ENCODE measurements at places on chromosomes 12 and 14.

DNA sequence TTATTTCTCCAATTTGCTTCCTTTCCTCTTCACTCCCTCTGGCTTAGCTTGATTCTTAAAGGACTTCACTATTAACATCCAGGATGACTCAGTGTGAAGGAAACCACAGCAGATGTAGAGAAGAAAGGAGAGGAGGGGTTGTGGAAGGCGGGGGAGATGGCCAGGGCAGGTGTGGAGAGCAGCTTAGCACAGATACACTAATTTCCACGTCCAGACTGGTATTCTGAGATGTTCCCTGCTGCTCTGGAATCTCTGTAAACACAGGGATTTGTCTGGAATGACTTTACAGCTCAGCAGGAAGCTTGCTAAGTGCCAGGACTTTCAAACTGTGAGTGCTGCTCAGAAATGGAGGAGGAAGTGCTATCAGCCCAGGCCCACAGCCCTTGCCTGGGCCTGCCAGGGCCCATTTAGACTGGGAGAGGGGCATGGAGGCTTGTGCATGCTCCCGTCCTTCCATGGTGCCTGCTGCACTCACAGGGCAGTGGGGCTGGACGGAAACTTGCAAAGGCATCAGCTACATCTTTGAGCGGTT is 202.5 kb upstream of the DDHD1 start:
- peak; percentile 91 for DNase-seq

- DNase-seq: no peak
These were observed 257.1 kb downstream of the SYT10 start for GRCh38 chr12:33182485-33182884.

DNA sequence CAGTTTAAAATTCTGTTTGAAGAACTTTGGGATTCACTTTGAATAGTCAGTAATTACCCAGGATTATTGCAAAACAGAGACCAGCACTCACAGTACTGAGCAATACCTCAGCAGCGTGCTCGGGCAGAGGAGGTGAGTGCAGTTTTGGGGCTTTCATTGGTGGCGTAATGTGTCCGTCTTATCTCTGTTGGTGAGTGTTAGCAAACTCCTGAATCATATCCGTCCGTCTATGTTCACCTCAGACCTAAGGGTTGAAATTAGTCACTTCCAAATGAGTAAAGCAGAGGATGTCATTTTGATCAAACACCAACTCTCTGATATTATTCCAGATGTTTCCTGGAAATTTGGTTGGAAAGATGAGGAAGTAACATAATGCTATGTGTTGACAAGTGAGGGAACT is 82.8 kb downstream of the BORCS5 start:
- no peak for DNase-seq

DNA sequence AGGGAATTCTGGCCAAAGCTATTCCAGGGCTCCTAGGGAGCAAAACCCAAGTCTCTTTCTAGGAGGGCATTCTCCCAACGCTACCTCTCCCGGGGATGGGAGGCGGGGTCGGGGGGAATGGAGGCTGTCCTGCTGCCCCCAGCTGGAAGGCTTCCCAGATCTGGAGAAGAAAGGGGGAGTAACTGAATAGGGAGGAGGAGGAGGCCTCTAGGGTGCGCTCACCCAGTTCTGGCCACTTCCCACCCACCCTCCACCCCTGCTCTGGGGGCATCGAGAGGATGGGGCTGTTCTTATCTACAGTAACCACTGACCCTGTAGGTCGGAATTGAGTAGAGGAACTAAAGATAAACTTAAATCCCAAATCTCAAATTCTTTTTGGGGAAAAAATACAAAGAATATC is 579 bp upstream of the RNASE1 start:
- DNase-seq: no peak

GRCh38 chr12:10861366-10861765 is 12.1 kb upstream of the PRR4 start:
- DNase-seq: no peak

DNA sequence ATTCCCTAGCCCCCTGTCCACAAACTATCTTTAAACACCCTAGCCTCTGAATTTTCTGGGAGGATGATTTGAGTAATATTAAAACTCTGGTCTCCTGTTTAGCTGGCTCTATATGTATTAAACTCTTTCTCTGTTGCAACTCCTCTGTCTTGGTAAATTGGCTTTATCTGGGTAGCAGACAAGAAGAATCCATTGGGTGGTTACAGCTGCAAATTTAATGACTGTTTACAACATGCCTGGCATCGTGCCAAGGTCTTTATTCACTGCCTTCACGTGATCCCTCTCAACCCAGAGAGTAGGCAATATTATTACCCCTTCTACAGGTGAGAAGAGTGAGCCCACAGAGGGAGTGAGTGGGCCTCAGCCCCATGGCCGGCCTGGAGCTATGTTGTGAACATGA is 77.8 kb upstream of the MYL2 start:
- no peak for DNase-seq

GRCh38 chr12:9208229-9208628 is at the start of gene PZP:
PZP (minus strand) TSS chr12:9208395; CDS start chr12:9208341, 54 bp downstream.
- no peak for DNase-seq

DNA sequence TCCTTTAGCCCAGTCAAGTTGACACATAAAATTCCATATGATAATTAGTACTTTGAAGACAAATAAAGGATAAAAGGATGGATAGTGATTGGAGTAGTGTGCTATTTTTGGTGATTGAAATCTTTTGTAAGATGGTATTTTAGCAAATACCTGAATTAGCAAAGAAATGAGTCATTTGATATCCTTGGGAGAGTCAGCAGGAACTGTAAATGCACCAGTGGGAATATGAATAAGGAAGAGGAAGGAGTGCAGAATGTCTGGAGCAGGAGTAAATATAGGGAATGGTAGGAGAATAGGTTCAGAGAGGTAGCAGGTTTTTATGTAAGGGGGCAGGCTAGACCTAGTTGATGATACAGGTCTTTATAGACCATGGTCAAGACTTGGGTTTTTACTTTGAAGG is 75.0 kb downstream of the TRMT5 start:
- DNase-seq: no peak

- no peak for DNase-seq
These were observed 93.7 kb downstream of the SPTSSA start for GRCh38 chr14:34368115-34368970.

DNA sequence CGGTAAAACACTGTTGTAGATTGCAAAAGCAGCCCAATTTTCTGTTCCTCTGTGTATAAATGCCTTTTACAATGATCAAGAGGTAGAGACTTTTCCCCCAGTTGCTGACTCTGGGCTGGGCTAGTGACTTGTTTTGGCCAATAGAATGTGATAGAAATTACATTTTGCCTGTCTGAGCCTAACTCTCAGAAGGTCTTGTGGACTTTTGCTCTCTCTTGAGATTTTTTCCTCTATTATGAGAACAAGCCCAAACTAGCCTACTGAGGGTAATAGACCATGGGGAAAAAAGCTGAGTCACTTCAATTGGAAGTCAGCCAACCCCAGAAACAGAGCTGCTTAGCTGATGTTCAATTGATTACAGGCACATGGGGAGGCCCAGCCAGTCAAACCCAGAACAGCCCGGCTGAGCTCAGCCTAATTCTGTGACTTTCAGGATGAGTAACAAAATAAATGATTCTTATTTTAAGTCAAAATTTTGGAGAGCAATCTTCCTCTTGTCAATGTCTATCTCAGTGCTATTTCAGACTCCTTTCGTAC is 61.4 kb downstream of the MYF5 start:
- DNase-seq: no peak

GRCh38 chr12:52254180-52254964 is 20.1 kb upstream of the KRT86 start:
- no peak for DNase-seq

DNA sequence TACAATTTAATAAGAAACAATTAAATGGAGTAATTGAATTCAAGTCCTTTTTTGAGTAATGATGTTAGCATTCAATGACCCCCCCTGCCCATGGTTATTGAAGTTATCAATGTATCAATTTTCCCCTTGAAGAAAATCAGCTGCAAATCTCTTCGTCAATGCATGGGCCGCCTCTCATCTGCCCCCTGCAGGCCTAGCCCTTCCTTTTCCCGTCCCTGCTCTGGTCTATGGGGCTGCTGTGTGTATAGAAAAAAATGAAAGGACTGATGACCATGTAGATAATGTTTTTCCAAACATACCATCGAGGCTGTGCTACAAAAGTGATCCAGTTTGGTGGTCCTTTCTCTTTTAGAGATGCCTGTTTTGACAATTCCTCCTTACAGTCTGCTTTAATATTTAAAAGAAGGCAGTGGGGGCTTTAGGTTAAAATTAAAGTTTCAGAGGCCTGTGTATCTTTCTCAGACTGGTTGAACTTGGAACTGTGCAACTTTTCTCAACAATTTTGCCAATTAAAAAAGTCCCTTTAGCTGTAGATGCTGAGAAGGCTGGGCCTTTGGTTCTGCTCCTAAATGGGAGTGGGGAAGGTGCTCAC is 98.4 kb downstream of the APAF1 start:
- peak; percentile 43 for DNase-seq

DNA sequence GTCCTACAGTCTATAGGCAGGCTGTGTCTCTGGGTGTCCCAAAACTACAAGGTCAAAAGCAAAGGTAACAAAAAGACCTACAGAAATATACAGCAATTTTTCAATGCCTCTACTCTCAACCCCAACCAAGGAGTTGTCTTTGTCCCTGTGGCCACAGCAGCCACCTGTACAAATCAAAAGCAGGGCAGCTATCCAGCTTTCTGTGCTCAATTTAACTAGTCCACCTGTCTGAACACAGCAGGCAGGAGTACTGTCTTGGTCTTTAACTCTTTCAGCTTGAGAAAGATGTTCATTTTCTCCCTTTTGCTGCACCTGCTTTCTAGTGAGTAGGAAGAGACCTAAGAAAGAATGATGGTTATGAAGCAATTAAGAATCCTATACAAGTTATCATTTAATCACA is 19.7 kb downstream of the GDF11 start:
- no peak for DNase-seq

- DNase-seq: no peak
These were observed 696.7 kb upstream of the TBX3 start for GRCh38 chr12:115380546-115381120.

GRCh38 chr12:122672515-122672914 is 30.6 kb downstream of the HCAR2 start:
- DNase-seq: no peak

DNA sequence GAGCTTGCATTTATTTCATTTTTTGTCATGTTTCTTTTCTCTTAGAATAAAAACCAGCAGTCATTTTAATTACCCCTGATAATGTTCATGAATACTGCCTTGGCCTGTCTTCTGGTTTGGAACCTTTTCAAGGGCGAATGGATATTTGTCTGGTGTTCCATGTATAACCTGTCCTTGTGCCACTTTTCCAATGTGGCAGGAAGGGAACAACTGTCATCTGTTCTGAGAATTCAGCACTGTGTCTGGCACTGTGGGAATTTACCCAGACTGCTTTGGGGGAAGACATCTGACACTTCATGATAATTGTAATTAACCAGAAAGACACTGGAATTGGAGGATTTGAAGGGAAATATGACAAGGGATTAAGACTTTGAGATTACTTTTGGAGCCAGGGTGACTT is 352.8 kb downstream of the APAF1 start:
- DNase-seq: no peak

GRCh38 chr12:103834942-103835341 is 6.1 kb downstream of the NT5DC3 start:
- no peak for DNase-seq

DNA sequence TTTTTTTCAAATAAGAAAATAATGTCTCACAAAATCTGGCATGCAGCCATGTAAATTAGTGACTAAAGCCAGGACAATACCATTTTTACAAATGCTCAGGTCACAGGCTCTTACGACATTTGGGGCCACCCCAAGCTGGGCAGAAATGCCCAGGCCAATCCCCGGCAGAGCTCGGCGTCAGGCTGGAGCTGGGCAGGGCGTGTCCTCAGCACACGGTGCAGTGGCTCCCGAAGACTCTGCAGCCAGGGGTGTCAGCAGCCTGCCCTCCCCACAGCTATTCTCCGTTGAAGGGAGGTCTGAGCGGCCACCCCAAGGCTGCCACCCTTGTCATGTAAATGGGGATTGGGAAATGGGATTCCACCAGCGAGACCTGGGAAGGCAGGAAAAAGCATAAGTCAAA is 158.6 kb downstream of the DICER1 start:
- peak; percentile 54 for DNase-seq

GRCh38 chr12:51896236-51896635 is 8.3 kb downstream of the ANKRD33 start:
- no peak for DNase-seq

GRCh38 chr14:22388669-22389595 is 200.1 kb downstream of the DAD1 start:
- no peak for DNase-seq

GRCh38 chr12:106297681-106298080 is 4.9 kb upstream of the TCP11L2 start:
- no peak for DNase-seq

GRCh38 chr12:21998295-21998694 is 47.7 kb upstream of the CMAS start:
- DNase-seq: no peak

DNA sequence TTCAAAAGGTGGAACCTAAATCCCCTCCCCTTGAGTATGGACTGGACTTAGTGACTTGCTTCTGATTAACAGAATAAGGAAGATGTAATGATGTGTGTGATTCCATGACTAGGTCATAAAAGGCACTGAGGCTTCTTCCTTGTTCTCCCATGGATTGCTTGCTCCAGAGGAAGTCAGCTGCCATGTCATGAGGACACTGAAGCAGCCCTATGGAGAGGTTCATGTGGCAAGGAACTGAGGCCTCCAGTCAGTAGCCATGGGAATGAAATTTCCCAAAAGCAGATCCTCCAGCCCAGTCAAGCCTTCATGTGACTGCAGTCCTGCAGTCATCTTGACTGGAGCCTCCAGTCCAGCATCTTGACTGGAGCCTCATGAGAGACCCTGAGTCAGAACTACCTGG is 10.7 kb downstream of the TMBIM4 start:
- no peak for DNase-seq

- no peak for DNase-seq
These were observed 209.7 kb upstream of the CDKN3 start for GRCh38 chr14:54186821-54187763.

GRCh38 chr12:43112101-43112920 is 439.7 kb downstream of the ADAMTS20 start:
- no peak for DNase-seq

DNA sequence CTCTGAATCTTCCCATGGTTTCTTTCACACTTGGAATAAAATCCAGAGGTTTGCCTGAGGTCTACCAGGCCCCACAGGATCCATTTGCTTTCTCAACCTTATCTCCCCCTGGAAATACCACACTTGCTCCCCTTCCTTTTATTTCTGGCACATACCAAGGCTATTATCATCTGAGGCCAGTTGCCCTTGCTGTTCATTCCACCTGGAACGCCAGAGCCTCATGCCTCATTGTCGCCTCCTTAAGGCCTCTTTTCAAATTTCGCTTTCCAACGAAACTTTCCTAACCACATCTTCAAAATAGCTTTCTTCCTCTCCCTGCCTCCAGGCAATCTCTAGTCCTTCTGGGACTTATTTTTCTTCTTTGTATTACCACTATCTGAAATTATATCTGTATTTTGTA is 11.2 kb upstream of the LRIG3 start:
- no peak for DNase-seq

- DNase-seq: no peak
These were observed 4.0 kb upstream of the IRF2BPL start for GRCh38 chr14:77032491-77032843.

- DNase-seq: no peak
These were observed 155.8 kb downstream of the RIMBP2 start for GRCh38 chr12:130560321-130560720.

GRCh38 chr12:52324153-52324444 is 2.9 kb upstream of the KRT83 start:
- no peak for DNase-seq

- no peak for DNase-seq
These were observed 27.6 kb downstream of the PLXNC1 start for GRCh38 chr12:94175763-94176668.

Measured in NT2/D1 (cell line).